Activated B cell treated with CpG ODN at 0.5 μM for 24 hours (primary cell): ENCODE measurements at places on chromosomes 2 and 18. TPM values are rescaled to one million over a fixed set of nuclear protein-coding genes. Genes with fewer than 3 reads are reported as not detected.

The RANBP2 gene
- 66.7 and 68.5 TPM in 2 replicates for total RNA-seq

The YIPF4 gene
- 25.6 and 27.2 TPM in 2 replicates for total RNA-seq

The RBM44 gene
- total RNA-seq: 0.69 and 1.3 TPM in 2 replicates

The DCDC2C gene
- not detected in 2 replicates for total RNA-seq

The NXPH2 gene
- total RNA-seq: not detected in 2 replicates

The ASPRV1 gene
- total RNA-seq: 0.47 and 0.56 TPM in 2 replicates

GRCh38 chr2:29561181-29561580 is 360.2 kb downstream of the ALK start:
- H3K27ac ChIP-seq: no peak overlapping the region
- H3K4me1 ChIP-seq: no peaks in the 10 kb centered on the region
- H3K4me3 ChIP-seq: no peak overlapping the region
- H3K27me3 ChIP-seq: peaks cover 2% of the 10 kb centered on the region
- no peaks in the 10 kb centered on the region for H3K36me3 ChIP-seq

DNA sequence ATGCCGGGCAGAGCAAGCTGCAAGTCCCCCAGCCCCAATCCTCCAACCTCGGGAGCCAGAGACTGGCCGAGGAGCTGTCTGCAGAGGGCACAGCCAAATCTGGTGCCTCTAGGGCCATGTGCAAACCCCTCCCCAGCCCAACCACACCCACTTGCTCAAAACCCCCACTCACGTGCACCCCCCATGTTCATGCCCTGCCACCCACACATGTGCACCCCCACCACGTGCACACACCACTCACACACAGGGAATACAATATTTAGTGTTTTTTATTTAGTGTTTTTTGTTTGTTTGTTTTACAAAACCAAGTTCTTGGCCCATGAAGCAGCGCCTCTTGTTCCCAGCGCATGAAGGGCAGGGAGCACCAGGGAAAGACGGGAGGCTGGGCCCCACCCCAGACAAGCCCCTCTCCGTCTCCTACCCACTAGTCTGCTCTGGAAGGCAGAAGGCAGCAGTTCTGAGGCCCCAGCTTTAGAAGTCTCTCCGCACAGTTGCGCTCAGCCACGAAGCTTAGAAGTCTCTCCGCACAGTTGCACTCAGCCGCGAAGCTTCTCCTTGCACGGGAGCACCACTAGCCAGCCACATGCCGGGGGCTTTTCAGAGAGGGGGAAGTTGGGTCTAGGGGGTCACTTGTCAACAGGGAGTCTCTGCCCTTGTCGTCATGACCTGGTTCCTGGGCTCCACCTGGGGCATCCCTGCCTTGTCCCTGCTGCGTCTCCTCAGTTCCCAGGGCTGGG is 276.1 kb upstream of the HDAC4 start:
- H3K36me3 ChIP-seq: no peaks in the 10 kb centered on the region
- H3K27ac ChIP-seq: no peak overlapping the region
- H3K4me3 ChIP-seq: no peak overlapping the region
- no peaks in the 10 kb centered on the region for H3K4me1 ChIP-seq

DNA sequence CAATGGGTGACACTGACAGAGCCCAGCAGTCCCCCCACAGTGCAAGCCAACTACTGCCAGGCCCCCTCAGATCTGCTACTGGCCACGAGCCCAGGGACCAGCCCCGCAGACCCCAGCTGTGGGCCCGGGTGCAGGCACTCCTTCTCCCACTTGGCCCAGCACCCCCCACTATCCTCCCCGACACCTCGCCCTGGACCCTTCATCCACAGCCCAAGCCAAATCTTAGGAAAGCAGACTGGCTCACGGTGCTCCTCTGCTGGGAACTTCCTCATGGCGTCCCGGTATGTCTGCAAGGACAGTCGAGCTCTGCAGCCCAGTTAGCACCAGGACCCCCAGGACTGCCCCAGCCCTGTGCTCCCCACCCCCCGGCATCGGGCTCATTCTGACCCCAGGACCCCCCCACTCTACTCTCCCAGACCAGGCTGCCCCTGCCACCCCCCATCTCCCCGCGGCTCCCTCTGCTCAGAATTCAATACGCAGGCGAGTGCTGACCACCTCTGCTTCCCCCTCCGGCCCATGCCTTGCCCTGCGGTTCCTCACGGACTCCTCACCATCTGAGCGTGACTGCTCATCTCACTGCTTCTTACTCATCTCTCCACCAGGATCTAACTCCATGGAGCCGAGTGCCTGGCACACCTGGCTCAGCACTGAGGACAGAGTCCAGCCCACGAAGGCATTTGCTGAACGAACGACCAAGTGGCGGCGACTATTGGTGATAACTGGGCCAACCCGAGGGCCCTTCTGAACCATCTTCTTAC is 85.7 kb downstream of the PXDN start:
- no peak for DNase-seq
- no peak overlapping the region for H3K4me3 ChIP-seq
- H3K27ac ChIP-seq: no peak overlapping the region
- H3K4me1 ChIP-seq: no peaks in the 10 kb centered on the region

DNA sequence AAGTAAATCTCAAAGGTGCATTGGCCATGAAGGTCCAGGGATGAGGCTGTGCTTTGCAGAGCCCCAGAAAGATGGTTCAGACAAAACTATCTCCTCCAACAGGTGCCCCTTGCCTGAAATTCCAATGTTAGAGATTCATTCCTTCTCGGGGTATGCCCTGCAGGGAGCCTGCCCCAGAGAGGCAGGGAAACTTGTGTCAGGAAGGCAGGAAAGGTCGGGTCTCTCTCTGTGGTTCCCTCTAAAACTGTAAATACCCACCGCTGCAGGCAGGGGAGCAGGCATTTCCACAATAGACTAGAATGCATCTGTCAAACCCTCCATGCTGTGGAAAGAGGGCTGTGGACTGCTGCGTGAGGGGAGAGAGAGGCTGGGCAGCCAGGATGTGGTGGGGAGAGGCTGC is 207.8 kb upstream of the SMAD2 start:
- no peak overlapping the region for H3K4me3 ChIP-seq
- H3K27ac ChIP-seq: no peak overlapping the region
- H3K36me3 ChIP-seq: no peaks in the 10 kb centered on the region
- peaks cover 4% of the 10 kb centered on the region for H3K4me1 ChIP-seq

GRCh38 chr18:6624661-6625311 is 104.7 kb upstream of the ARHGAP28 start:
- H3K27me3 ChIP-seq: no peaks in the 10 kb centered on the region
- H3K4me3 ChIP-seq: no peak overlapping the region
- no peak overlapping the region for H3K27ac ChIP-seq
- H3K36me3 ChIP-seq: no peaks in the 10 kb centered on the region
- DNase-seq: no peak

DNA sequence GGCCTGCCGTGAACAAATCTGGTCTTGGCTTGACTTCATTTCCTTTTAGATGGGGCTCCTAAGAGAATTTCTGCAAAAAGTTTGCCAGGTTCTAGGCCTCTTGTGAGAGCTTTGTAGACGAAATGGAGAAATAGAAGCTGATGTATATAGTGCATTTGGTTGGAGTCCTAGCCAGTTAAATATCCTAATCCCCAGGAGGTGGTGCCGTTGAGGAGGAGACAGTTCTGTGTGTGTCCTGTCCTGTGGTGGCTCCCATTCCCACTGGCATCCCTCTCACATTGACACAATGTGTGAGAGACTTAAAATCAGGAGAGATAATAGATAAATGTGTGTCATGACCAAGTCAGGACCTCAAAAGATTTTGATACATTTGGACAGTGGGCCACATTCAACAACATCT is 34.6 kb upstream of the DNER start:
- DNase-seq: no peak
- H3K4me1 ChIP-seq: peaks cover 3% of the 10 kb centered on the region
- H3K27ac ChIP-seq: no peak overlapping the region
- H3K4me3 ChIP-seq: no peak overlapping the region
- no peaks in the 10 kb centered on the region for H3K27me3 ChIP-seq

DNA sequence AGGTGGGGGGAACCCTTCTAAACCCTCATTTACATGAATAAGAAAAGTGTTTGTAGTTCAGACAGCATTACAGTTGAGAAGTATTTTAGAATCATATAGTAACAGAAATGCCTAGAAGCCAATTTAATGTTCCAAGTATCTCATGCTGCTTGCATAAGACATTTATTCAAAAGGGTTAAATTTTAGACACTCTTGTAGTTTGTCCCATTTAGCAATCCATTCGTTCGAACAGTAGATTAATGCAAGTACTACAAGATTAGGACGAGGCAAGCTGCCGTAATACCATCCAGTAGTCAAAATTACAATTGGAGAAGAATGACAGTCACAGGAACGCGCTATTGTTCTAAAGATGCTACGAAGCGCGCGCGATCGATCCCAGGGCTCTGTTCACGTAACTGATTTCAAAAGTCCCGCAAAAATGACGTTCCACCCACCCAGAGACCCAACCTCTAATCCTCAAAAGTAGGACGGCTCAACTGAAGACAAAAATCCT is 1.2 kb downstream of the TMEM237 start:
- H3K27me3 ChIP-seq: no peaks in the 10 kb centered on the region
- peak overlapping the region; percentile 95 for H3K4me3 ChIP-seq
- DNase-seq: no peak
- H3K4me1 ChIP-seq: peaks cover 9% of the 10 kb centered on the region
- peak overlapping the region; percentile 91 for H3K27ac ChIP-seq

- no peaks in the 10 kb centered on the region for H3K27me3 ChIP-seq
- no peak overlapping the region for H3K4me3 ChIP-seq
- H3K27ac ChIP-seq: no peak overlapping the region
- DNase-seq: no peak
- no peaks in the 10 kb centered on the region for H3K36me3 ChIP-seq
Observed at GRCh38 chr18:3554811-3555427, 104.9 kb downstream of the TGIF1 start.

- no peaks in the 10 kb centered on the region for H3K36me3 ChIP-seq
- no peak for DNase-seq
- no peaks in the 10 kb centered on the region for H3K4me1 ChIP-seq
- H3K27ac ChIP-seq: no peak overlapping the region
Observed at GRCh38 chr18:31977270-31977872, 34.4 kb upstream of the TRAPPC8 start.

DNA sequence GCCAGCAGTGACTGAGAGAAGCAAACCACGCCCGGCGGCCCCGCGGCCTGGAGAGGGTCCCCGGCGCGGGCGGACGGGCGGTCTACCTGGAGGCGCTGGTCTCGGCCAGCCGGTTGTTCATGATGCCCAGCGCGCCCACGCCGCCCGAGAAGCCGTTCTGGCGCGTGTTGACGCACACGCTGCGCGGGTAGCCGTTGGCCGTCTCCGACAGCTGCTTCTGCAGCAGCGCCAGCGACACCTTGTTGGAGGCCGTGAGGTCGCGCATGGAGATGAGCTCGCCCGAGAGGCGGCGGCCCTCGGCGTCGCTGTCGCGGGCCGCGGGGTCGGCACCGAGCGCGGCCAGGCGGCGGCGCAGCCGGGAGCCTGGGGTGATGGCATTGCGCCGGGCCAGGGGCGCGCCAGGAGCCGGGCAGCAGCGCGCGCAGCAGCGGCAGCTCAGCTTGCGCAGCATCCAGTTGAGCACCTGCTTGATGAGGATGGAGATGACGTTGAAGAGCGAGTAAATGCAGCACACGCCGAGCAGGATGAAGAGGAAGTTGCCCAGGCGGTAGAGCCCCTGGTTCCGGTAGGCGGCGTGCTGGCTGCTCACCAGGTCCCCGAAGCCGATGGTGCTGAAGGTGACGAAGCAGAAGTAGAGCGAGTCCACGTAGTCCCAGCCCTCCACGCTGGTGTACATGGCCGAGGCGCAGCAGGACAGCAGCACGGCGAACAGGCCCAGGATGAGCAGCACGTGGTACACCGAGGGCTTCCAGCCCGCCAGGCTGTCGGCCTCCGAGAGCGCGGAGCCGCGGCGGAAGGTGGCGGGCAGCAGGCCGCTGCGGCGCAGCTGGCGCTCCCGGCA is 118.1 kb downstream of the MSH2 start:
- H3K4me3 ChIP-seq: peak overlapping the region; percentile 85
- DNase-seq: peak; percentile 74
- peak overlapping the region; percentile 87 for H3K27ac ChIP-seq
- H3K27me3 ChIP-seq: no peaks in the 10 kb centered on the region

DNA sequence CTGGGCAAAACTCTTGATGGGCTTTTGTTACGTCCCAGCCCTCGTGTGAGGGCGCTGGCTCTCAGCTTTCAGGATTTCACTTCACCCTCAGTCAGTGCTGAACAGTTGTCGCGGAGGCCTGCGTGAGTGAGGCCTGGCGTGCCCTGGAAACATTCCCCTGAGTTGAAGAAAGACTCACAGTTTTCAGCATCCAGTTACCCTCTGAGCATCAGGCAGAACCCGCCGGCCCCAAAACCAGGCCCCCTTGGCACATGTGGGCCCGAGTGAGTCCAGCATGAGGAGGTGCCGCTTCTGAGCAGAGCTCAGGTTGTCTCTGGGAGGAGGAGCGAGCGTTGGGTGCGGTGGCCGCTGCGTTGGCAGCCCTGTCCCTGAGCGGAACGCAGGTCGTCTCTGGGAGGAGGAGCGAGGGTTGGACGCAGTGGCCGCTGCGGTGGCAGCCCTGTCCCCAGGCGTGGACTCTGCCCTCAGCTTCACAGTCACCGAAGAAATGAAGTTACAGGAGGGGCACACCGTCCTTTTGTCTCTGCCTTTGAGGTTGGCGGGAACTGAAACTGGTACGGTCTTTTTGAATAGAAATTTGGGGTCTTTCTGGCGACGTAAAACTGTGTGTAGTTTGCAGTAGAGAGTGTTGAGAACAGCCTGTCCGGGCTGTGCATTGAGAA is at the start of gene NEU4:
NEU4 (plus strand) TSS at position 473 of the 662 bp plus-strand sequence. CDS start 5,292 bp downstream, outside the sequence.
- H3K4me1 ChIP-seq: peaks cover 21% of the 10 kb centered on the region
- no peaks in the 10 kb centered on the region for H3K36me3 ChIP-seq
- DNase-seq: no peak
